ENCODE measurements at places on chromosomes 16 and 17.
A peak's percentile ranks its signal among the peaks of the same experiment; 100 is the strongest.

DNA sequence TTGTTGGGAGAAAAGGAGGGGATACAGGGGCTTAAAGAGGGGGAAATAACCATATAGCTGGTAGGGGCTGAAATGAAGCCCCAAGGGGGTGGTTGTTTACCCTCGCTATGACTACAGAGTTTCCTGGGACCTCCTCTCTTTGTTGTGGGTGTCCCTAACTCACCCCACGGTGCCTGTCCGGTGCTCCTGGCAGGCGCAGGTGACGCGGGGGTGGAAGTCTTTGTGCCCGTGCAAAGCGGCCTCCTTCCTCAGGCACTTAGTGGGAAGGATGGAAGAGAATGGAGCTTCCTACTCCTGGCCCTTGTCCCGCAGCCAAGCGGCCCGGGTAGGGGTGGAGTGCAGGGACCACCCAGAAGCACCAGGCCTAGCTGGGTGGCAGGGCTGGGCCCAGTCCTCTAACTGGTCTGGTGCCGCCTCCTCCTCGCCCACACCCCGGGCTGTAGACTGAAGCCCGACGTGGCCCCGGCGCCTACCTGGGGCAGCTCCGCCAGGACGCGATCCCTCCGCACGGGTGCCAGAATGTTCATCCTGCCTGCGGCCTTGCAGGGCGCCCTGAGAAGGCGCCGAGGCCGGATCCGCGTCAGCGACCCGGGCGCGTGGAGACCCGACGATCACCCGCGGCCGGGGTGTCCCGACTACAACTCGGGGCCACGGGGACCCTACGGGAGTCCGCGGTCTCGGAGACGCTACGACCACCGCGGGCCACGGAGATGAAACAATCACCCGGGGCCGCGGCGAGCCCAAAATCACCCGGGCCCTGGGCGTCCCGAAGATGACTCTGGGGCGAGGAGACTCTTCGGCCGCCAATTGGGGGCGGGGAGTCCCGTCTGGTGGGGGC lies 709 bp downstream of the RAB34 start:
- no peak for DNase-seq

- no peak for DNase-seq
Measured at GRCh38 chr17:42702446-42702845, 20.1 kb downstream of the CNTNAP1 start.

DNA sequence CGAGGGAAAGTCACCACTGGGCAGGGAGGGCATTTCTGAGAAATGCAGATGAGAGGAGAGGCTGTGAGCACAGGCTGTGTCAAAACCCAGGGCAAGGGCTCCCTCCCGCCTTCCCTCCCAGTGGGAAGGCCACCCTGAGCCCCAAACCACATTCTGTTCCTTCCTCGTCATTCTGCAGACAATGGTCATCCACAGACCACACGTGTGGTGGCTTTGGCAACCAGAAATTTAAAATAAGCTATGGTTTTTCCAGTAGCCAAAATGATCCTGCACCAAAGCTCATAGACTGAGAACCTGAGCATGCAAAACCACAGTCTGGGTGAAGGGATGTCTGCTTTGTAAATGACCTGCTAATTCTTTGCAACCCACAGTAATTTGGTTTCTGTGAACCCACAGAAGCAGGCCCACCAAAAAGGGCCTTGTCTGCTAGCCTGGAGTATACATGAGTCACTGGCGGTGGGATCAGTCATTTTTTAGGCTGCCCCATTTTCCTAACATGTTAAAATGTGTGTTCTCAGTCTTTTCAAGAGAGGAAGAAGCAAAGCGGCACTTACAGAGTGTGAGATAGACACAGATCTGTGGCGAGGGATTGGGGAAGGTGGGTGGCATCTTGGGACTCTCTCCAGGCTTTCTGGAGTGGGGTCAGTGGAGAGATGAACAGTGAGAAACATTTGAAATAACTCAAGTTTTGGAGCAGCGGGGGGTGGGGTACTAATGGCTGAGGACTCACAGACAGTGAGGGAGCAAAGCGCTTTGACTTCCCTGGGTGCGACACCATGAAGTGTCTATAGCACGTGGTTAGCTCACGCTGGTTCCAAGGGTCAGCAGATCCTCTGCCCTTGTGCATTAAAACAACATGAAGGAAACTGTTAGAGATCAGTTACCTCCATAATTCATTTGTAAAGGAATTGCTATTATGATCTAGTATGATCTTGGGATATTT lies 20.5 kb downstream of the GRB7 start:
- DNase-seq, result no peak

DNA sequence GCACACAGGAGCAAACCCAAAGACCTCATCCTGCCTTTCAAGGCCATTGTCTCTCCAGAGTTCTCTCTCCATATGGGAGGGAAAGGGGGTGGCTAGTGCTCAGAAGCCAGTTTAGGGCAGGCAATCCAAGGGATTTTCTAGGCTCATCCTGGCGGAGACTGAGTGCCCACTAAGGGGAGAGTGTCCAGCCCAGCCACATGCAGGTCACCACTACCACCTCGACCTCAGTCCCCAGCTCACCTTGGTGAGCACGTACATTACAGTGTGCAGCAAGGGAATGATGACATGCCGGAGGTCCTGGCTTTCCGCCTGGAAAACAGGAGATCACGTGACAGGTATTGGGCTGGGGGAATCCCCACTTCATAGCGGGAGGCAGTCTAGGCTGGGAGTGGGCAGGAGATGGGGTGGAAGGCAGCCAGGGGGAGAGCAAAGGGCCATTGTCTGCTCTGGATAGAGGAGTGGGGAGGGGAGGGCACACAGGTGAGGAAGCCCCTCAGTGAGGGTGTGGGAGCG lies 29.9 kb downstream of the PIK3R6 start:
- DNase-seq, result no peak

- DNase-seq, result no peak
Measured at GRCh38 chr16:7437135-7437804, 104.6 kb downstream of the RBFOX1 start.

DNA sequence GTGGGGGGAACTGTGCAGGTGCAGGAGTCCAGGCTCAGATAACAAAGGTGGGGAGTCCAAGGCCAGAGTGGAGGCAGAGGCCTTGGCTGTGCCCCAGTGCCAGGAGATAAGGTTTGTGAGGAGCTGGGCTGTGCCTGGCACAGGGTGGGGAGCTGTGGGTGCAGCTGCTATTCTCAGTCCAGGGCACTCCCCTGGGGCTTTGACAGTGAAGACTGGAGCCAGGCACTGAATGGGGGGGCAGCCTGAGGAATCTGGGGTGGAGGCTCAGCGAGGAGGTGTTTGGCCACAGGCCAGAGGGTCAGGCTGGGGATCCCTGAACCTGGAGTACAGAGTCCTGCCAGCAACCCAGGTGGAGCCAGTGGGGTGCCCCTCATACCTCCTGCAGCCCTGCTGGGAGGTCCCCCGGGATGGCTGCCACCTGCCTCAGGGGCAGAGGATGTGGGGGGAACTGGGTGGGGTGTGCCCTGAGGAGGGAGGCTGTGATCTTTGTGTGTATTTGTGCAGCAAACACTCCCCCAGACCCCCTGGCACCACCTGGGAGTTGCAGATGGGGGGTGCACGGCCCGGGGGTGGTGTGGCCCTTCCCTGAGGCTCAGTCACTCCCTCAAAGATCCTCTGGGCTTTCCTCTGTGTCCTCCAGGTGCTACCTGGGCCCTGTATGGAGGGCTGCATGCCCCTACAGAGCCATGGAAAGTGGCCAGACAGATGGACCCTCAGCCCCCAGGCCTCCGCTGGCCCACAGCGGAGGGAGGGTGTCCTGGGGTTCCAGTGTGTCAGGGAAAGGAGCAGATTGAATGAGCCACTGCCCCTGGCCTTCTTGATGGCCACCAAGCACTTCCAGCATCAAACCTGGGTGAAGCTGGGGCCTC lies 44.5 kb upstream of the SMPD3 start:
- no peak for DNase-seq

- DNase-seq, result no peak
Measured at GRCh38 chr16:6250511-6250910, 1082.1 kb upstream of the RBFOX1 start.

- no peak for DNase-seq
Measured at GRCh38 chr16:11487289-11487688, 99.4 kb downstream of the LITAF start.

GRCh38 chr17:42760652-42761581 lies at the start of gene RAMP2:
Gene RAMP2, plus strand, starts transcription at chr17:42761227. Its CDS starts 35 bp downstream, at chr17:42761262.
- DNase-seq, result peak; percentile 10

GRCh38 chr16:79993629-79994209 lies 393.2 kb upstream of the MAF start:
- no peak for DNase-seq

- no peak for DNase-seq
Measured at GRCh38 chr16:27764869-27765675, 215.1 kb downstream of the KATNIP start.

DNA sequence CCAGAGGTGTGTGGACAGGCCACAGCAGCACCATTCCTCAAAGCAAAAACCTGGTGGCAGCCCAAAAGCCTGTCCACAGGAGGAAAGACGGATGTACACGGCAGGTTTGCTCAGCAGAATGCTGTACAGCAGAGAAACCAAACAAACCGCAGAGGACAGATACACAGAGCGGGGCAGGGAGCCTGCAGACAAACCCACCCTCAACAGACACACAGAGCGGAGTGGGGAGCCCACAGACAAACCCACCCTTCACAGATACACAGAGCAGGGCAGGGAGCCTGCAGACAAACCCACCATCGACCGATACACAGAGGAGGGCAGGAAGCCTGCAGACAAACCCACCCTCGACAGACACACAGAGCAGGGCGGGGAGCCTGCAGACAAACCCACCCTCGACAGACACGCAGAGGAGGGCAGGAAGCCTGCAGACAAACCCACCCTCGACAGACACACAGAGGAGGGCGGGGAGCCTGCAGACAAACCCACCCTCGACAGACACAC lies 53.0 kb upstream of the METRNL start:
- no peak for DNase-seq

DNA sequence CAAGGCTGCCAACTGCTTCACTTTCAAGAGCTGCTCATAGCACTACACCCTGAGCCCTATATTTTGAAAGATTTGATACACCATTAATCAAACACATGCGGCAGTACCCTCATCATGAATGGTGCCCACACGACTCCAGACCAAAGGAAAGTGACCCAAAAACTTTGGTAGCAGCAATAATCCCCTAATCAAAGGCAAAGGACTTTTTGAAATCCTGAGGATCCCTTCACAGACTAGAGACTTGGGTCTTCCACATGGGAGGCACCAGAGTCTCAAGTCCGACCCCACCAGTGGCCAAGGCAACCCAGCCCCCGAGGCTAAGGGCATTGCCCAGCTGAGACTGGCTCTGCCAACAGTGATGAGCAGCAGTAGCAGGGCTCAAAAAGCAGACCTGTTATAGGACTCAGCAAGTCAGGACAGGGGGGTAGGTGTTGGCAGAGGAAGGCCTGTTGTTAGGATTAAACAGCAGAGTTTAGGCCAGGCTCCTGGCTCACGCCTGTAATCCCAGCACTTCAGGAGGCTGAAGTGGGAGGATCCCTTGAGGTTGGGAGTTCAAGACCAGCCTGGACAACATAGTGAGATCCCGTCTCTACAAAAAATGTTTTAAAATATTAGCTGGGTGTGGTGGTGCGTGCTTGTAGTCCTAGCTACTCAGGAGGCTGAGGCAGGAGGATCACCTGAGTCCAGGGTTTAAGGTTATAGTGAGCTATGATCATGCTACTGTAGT lies 3.2 kb downstream of the TRIM25 start:
- DNase-seq, result no peak

- no peak for DNase-seq
Measured at GRCh38 chr16:13795131-13795530, 124.8 kb upstream of the ERCC4 start.

GRCh38 chr17:35073991-35074627 lies 10.6 kb upstream of the RFFL start:
- DNase-seq, result no peak

DNA sequence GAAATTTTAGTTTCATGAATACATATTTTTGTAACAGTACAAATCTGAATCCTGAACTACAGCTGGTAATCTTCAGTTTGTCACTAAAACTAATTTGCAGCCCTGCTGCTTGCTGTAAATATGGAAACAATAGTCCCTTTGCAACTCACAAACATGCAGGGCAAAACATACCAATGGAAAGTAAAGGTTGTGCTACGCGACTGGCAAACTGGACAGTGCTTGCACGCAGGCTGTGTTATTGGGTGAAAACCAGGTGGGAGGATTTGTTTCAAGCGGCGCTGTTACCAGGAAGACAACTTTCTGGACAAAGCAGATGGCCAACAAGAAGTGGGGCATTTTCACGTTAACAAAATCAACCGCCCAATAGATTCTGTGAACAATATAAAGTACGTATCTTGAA lies 93.5 kb downstream of the CDYL2 start:
- DNase-seq, result no peak

DNA sequence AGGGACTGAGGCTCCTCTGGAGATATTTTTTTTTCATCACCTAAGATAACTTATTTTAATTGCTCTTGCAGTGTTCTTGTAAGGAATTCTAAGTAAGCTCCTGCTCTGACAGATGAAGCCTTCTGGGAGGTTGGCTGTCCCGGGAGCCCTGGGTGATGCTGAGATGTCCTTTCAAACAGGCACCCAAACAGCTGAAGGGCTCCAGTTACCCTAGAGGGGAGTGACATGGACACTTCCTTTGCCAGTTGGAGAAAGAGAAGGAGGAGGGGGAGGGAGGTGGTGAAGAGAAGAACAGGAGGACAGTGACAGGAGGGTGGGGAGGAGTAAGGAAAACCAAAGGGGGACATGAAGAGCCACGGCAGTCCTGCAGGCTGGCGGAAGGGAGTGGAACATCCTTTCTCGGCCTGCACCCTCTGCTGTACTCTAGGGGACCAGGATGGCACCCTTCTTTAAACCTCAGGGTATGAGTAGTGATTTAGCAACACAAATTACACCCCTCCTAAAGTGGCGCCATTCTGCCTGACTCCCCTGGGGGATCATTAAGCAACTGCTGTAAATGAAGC lies 51.8 kb downstream of the MYH3 start:
- no peak for DNase-seq

DNA sequence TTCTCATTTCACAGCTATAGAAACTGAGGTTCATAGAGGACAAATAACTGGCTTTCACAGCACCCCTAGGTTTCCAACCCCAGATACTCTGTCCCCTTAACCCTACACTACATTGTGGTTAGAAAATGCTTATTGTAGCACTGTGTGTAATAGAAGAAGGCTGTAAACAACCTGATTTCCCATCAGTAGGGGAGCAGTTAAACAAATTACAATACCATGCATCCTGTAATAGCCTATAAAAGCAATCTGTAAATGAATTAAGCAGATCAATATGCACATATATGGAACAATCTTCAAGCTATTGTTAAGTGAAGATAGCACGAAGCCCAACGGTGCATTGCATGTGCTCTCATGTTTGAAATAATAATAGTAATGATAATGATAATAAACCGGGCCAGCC lies 39.2 kb upstream of the XPO6 start:
- no peak for DNase-seq

DNA sequence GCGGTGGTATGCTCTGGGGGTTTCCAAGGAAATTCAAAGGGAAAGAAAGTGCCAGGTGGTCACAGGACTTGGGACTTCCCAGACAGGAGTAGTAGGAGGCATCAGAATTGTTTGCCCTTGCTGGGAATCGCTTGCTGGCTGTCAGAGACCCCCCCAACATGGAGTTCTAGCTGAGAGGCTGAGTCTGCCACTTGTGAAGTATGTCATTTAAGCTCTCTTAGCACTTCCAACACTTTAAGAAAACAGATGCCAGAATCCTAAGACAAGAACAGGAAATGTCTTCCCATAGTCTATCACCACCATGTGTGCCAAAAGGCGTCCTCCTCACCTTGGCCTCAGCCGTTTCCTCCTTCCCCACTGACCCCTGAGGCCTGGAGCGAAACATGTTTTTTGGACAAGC lies 193.8 kb upstream of the IRX3 start:
- no peak for DNase-seq

GRCh38 chr16:47395733-47396498 lies 64.9 kb downstream of the ITFG1 start:
- no peak for DNase-seq
